ENCODE measurements at places on chromosomes 6 and 20.

DNA sequence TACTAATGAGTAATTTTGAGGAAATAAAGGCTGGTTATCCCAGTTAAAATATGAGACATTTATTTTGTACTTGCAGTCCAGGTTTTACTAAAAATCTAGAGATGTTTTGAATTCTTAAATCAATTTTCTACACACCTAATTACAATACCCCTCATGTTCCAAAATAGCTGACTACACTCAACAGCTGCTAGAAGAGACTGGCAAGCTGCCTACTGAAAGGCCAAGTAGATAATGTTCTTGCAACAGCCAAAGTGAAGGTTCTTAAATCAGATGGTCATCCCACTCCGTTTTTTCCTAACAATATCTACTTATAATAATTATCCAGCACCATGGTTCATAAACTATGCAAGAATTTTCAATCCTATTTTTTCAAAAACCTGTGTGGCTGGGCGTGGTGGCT, 69.0 kb downstream of the DTNBP1 start:
- DNase-seq = no peak

GRCh38 chr6:37242429-37243052, 15.0 kb upstream of the TBC1D22B start:
- DNase-seq = no peak

DNA sequence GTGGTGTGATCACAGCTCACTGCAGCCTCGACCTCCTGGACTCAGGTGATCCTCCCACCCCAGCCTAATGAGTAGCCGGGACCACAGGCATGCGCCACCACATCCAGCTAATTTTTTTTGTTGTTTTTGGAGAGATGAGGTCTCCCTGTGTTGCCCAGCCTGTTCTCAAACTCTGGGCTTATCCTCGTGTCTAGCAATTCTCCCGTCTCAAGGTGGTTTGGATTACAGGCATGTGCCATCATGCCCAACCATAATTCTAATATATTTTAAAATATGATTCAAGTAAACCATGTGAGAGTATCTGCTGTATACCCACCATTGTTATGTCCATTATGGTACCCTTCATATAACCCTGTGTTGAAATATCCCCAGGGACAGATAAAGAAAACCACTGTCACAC, 60.3 kb upstream of the C20orf144 start:
- no peak for DNase-seq

GRCh38 chr20:7189231-7189630, 421.7 kb downstream of the BMP2 start:
- no peak for DNase-seq

DNA sequence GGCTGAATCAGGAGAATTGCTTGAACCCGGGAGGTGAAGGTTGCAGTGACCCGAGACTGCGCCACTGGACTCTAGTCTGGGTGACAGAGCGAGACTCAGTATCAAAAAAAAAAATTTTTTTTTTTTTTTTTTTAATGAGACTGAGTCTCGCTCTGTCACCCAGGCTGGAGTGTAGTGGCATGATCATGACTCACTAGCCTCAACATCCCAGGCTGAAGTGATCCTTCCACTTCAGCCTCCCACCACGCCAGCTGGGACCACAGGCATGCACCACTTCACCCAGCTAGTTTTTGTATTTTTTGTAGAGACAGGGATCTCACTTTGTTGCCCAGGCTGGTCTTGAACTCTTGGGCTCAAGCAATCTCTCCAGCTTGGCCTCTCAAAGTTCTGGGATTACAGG, 53.3 kb downstream of the MYO6 start:
- DNase-seq = no peak

DNA sequence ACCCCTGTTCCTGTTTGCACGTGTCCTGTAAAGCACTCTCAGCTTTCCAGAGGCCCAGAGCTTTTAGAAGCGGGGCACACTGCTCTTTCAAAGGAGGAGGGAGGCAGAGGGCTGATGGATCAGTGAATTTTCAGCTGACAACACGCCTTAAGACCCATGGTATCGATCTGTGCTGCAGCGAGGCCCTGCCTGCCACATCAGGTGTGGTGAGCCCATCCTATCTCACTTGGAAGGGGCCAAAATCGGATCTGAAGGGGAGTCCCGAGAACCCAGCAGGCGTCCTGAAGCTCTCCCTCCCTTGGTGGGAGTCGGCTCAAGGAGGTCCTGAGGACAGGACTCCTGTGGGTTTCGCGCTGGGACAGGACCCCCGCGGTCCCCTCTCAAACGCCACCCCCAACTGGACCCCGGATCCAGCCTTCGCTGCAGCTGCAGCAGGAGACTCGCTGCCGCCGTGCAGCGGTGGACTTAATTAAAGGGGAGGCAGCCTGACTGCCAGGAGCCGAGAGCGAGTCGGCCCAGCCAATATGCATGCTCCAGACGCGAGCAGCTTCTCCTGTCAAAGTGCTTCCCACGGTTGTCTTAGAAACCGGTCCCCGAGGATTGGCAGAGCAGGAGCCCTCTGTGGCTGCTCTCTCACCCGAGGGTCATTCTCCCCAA, 580.0 kb upstream of the ZNF337 start:
- no peak for DNase-seq

Measured in NT2/D1 (cell line).